ENCODE measurements at places on chromosomes 2 and 18.

DNA sequence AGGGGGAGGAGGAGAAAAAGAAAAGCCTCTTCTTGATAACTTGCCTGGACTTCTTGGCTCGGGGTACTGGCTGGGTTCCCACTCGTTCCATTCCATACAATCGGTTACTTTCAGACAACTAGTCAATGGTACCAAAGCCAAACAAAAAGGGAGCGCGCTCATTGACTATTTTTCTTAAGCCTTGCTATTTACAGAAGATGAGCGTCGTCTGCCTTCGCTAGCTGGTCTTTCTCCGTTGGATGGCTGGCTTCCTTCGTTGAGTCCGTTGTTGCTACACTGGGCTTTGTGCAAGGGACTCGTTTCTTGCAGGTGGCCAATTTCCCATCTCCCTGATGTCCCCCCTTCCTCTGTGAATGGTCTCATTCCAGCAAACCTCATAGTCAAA is 260.4 kb downstream of the ZNF516 start:
- DNase-seq, result no peak

GRCh38 chr18:255171-255570 is 12.7 kb downstream of the THOC1 start:
- DNase-seq, result no peak

GRCh38 chr2:17519486-17519885 is 1.2 kb upstream of the RAD51AP2 start:
- DNase-seq, result no peak

DNA sequence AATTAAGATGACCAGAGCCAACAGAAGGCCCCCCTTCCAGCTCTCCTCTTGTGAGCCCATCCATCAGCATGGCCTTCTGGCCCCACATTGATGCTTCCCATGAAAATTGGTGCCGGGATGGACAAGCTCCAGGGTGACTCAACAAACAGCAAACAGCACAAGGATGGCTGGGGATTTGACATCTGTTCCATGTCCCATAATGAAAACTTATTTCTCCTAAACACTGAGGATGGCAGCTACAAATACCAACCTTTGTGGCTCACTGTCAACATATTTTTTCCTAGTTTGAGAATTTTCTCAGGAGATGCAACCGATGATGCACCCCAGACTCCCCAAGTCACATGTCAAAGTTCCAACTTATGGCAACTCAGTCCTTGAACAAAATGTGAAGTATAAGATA is 169.6 kb upstream of the SIX2 start:
- no peak for DNase-seq

- no peak for DNase-seq
Measured at GRCh38 chr2:136175868-136176267, 57.9 kb upstream of the CXCR4 start.

- no peak for DNase-seq
Measured at GRCh38 chr2:98564541-98565132, 43.7 kb downstream of the COA5 start.

GRCh38 chr2:228796386-228796785 is 474.7 kb downstream of the PID1 start:
- DNase-seq, result no peak

DNA sequence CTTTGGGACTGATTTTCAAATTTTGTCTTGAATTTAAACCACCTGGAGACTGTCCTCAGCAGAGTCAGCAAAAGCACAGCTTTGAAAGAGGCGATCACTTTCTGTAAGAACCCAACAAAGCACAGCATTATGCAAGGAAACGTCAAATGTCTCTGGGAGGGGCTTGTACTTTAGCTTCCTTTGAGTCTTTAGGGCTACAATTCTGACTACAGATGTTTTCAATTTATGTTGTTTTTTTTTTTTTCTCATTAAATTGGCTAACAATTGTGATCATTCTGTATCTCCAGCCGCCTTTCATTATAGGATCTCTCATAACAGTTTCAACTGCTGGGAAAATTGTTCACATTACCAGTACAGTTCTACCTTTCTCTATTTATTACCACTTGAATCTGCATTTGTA is 48.3 kb downstream of the COL3A1 start:
- no peak for DNase-seq

DNA sequence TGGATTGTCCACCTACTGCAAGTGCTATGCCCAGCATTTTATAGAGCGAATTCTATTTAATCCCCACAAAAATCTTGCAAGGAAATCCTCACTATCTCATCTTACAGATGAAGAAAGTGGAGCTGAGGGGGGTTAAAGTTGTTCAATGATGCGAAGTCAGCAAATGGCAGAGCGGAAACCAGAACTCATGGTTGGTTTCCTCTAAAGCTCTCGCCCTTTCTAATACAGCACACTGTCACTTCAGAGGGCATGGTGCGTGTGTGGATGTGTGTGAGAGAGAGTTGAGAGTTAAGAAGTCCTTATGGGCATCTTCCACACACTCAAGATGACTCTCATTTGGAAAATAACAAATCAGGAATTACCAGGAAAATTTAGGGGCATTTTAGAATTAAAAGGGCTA is 78.4 kb downstream of the TGFA start:
- DNase-seq, result no peak

All from Right ventricle myocardium superior (tissue), 1 donor.